Stimulated activated CD4-positive, alpha-beta T cell treated with anti-CD3 and anti-CD28 coated beads, Interleukin-1b, Interleukin-23, amount 100 ng/mL, for 1 hour (primary cell): ENCODE measurements at places on chromosomes 16 and 17.
A peak's percentile ranks its signal among the peaks of the same experiment; 100 is the strongest.

DNA sequence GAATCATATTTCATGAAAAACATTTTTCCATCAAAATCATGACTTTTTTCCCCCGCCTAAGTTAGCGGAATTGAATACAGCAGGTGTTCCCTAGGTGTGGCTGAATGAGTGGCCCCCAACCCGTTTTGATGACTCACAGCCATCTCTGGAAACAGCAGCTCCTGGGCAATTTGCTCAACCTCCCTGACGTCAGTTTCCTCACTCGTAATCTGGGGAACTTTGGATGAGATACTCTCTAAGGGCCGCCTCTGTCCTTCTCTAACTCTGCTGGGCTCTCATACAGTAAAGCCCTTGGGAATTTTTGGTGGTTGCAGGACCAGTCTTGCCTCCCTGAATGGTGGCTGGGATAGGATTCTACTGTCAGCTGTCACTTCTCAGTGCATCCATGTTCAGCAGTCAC, 11.6 kb upstream of the NTN1 start:
- no peak for DNase-seq

- DNase-seq, result no peak
These were observed 45.6 kb downstream of the TMC6 start for GRCh38 chr17:78082988-78083387.

GRCh38 chr16:1862394-1862793, 9.6 kb downstream of the MEIOB start:
- no peak for DNase-seq

DNA sequence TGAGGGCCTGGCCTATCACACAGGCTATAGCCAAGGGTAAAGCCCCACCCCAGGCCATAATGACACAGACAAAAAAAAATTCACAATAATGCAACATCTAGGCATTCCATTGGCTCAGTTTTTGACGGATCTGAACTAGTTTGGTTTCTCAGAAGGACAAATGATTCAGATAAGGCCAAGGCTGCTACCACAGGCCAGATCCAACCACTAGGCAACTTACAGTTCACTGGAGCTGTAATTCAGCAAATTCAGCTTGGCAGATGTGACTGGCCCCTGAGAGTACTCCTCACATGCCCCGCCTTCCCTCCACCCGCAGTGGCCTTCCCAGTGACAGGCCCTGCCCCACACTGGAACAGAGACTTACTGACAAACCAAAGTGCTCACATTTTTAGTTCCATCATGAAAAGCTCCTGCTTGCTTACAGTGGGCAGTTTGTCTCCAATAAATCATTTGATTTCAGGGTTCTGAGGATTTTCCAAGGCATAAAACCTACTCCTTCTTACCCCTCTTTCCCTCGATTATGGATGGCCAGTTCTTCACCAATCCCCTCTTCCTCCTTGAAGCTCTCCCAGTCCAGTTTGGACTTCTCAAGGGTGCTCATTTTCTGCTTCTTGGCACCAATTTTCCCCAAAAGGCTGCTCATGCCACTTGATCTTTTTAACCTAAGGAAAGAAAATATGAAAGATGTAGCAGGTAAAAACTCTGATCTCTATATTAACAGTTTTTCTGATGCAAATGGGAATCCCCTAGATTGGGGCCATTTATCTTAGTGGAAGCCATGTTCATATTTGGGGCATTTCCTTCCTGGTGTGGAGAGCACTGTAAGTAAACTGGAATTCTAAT, 53.3 kb upstream of the BCAR1 start:
- DNase-seq, result no peak

DNA sequence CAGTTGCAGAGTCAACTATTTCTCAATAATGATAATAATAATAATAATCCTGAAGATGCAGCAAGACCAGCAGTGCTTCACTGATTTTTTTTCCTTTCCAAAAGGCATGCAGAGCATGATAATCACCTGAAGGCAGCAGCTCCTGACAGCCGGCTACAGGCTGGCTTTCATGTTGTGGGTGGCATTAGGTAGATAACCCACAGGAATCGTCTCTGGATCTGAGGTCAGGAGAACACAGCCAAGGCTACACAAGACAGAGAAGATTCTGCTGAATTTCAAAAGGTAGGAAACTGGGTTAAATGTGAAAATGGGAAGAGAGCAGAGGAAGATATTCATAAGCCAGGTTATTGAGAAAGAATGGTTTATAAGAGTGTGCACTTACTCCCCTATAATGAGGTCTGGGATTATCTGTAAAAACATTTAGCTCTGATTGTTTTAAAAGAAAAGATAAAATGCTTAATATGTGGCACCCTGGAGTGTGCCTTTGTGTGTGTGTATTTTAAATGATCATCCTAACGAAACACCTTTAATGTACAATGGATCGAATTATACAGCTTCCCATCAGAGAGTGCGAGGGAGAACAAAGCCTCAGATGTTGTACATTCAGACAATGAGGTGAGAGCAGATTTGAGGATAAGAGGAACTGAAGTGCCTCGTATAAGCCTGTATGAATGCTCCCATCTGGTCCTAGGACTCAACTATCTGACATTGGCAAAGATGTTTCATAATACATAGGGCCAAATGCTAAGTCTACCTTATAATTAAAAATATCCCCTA, 273.1 kb downstream of the PHKB start:
- no peak for DNase-seq

DNA sequence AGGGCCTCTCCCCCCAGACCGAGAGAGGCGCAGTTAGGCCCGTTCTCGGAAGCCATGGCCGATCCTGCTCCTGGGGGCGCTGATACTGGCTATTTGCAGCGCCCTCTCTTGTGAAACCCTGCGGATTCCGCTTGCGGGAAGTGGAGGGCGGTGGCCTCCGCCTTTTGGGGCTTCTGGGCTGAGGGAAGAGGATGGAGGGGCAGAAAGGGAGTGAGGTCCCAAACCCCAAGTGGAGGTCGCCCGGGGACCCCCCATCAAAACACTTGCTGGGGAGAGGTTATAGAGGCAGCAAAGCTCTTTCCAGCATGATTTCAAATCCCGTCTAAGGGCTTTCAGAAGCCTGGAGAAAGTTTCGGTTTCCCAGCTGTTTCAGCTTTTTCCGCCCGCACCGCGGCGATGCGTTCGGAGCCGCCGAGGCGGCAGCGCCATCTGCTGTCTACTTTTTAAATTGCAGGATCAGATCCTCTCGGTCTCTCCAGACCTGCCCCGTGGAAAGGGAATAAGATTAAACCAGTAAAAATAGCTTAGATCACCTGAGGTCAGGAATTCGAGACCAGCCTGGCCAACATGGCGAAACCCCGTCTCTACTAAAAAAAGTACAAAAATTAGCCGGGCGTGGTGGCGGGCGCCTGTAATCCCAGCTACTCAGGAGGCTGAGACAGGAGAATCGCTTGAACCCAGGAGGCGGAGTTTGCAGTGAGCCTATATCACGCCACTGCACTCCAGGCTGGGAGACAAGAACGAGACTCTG, 15.8 kb downstream of the SNX20 start:
- DNase-seq, result peak; percentile 70

- DNase-seq, result no peak
These were observed 156.5 kb downstream of the FOXL1 start for GRCh38 chr16:86734543-86735460.

GRCh38 chr17:81673561-81674258, 7.2 kb downstream of the CCDC137 start:
- no peak for DNase-seq

DNA sequence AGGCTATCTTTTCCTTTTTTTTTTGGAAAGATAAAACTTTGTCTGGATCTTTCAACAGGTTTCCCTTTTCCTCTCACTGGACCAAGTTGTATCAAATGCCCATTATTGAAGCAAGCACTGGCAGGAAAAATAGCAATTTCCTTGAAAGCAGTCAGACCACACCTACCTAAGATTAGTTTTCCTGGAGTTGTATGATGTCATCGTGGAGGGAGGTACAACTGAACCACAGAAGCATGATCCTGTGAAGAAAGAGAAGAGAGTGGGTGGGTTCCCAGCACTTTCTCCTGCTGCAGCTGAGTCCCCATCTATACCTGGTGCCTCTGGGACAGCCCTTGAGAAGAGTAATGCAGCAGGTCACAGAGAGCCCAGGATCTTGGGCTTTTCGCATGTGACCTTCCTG, 63.6 kb upstream of the ERCC4 start:
- DNase-seq, result no peak

GRCh38 chr17:80449930-80450576, 26.4 kb downstream of the NPTX1 start:
- DNase-seq, result no peak

DNA sequence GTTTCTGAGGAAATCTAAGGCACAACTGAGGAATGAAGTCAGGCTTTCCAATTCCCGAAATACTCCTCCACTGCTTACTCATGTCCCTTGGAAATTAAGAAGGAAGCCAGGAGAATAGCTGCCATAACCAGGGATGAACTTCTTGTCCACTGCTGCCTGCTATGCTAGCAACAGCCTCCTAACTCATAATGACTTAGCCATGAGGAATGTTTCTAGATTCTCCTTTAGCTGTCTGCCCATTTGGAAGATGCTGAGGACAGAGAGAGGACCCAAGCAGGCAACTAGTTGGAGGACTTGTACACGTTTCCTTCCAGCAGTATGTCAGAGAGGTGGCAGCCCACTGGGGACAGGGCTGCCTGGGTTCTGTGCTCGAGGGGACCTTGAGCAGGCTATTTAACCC, 939 bp upstream of the CCL2 start:
- no peak for DNase-seq

DNA sequence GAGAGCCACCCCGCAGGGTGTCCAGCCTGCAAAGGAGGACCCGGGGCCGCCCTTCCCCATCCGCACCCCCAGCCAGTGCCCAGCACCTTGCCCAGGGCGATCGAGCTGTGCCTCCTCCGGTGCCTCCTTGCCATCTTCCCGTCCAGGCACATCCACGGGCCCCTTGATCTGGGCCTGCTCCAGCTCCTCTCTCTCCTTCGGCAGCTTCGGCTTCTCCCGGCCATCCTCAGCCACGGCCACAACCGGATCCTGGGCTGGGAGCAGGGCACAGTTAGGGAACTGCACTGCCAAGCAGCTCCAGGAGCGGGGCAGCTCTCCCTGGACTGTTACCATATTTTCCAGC, 13.8 kb downstream of the NDUFAF8 start:
- DNase-seq, result no peak

DNA sequence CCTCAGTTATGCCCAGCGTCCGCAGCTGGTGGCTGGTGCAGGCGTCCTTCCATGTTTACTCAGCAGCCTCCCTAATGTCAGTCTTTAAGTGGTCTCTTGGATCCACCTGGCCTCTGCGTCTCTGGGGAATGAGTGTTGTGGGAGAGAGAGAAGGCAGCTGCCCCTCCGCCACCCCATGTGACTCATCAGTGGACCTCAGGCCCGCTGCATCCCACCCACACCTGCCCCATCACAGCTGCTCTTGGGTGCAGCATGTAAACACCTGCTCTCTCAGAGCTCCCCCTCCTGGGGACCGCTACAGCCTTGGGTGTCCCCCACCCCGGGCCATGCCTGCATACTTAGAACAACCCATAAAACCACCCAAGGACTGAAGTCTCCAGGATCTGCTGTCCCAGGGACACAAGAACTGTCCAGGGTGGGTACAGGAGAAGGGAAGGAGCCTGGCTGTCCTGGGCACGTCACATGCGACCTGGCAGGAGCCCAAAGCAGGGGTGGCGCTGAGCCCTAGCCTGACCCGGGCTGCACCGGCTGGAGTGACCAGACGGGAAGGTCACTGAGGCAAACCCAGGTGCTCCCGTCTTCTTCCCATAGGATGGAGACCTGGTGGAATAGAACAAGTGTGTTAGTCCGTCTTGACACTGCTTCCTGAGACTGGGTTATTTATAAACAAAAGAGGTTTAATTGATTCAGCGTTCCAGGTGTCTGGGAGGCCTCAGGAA, 4.2 kb downstream of the C16orf90 start:
- no peak for DNase-seq

- DNase-seq, result no peak
These were observed 12.8 kb upstream of the SMG1 start for GRCh38 chr16:18938986-18939385.

- peak; percentile 55 for DNase-seq
These were observed 1.4 kb upstream of the SLC22A31 start for GRCh38 chr16:89201439-89202377.

GRCh38 chr17:58232707-58233156, 5.7 kb upstream of the LPO start:
- no peak for DNase-seq

DNA sequence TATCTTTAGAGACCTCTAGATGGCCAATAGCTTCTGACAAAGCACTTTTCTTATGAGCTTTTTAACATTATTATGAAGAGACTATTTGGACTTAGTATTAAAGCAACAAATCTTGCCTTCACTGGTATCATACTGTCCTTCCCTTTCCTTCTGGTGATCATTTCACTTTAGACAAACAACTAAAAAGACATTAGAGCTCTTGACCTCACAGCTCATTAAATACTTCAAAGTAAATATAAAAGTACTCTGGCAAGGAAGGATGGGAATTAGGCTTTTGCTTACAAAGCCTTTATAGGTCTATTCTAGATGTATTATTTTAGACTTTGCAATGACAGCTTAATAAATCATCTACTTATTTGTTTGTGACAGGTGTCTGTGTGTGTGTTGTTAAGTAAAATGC, 11.1 kb downstream of the STXBP4 start:
- DNase-seq, result no peak

GRCh38 chr16:48352648-48353390, 32.4 kb downstream of the SIAH1 start:
- DNase-seq, result no peak

- DNase-seq, result no peak
These were observed 17.1 kb downstream of the FOXK2 start for GRCh38 chr17:82536512-82537201.

GRCh38 chr17:28575126-28575795, 1.4 kb downstream of the ALDOC start:
- no peak for DNase-seq

DNA sequence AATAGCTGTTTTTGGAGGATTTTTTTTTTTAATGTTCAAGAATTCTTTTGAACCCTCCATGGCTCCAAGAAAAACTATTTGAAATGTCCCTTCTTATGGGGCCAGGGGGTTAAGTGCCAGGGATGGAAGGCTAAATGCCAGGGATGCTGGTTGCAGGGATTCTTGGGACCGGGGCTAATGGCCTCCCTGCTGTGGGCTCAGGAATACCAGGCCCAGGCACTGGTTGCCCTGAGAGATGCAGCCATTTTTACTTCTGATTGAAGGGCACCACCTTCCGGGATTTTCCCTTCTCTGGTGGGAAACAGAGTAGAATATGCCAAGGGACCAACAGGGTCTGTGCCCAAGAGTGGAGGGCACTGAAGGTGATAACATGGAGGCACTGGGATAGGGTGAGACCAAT, 10.9 kb upstream of the KAT7 start:
- no peak for DNase-seq

GRCh38 chr17:79721993-79722671, 8.6 kb upstream of the ENPP7 start:
- no peak for DNase-seq

- DNase-seq, result no peak
These were observed 2329.0 kb downstream of the TP53TG3F start for GRCh38 chr16:35788381-35788780.
